ENCODE measurements at places on chromosomes 6 and 20. TPM values are rescaled to one million over a fixed set of nuclear protein-coding genes. Genes with fewer than 3 reads are reported as not detected.

The PROKR2 gene
- not detected for total RNA-seq

The HEY2 gene
- total RNA-seq = 8.2 TPM

The SCRT2 gene
- not detected for total RNA-seq

The OR14J1 gene
- not detected for total RNA-seq

The TTLL9 gene
- total RNA-seq = 0.98 TPM

The GPX5 gene
- not detected for total RNA-seq

The TMEM244 gene
- total RNA-seq = not detected

The RUNX2 gene
- 2.7 TPM for total RNA-seq

The SRSF12 gene
- total RNA-seq = 0.98 TPM

DNA sequence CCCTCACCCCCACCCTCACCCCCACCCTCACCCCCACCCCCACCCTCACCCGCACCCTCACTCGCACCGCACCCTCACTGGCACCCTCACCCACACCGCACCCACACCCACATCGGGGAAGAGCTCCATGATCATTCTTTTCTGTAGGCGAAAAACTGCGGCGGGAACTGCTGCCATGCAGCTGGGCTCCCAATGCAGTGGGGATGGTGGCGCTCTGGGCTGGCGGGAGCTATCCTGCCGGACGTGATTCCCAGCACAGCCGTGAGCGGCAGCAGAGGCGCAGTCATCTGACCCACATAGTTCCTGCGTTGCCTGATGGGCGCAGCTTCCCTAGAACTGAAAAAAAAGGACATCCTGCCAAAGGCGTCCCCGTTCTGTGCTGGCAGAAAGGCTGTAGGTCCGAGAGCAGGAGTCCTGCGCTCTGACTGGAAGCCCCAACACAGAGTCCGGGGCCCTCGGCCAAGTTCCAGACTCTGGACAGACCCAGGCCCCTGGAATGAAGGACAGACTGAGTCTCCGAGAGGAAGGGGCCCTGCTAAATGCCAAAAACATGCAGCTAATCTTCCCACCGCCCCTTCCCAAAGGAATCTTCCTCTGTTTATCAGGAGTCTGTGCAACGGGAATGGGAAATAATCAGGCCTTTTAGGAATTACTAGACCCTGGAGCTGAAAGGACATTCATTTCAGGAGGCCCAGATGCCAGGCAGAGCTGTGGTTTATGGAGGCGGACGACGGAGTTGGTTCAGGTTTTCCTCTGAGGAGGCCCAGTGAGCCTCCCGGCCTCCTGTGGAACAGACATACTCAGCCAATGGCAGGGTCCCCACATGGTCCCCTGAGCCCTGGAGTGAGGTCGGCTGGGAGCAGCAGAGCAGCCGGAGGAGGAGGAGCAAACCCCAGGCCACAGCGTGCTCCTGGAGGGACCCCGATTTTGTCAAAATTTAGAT lies 14.1 kb upstream of the TCFL5 start:
- no peak overlapping the region for H3K4me3 ChIP-seq
- peak; percentile 69 for DNase-seq
- H3K4me1 ChIP-seq = peaks cover 8% of the 10 kb centered on the region

DNA sequence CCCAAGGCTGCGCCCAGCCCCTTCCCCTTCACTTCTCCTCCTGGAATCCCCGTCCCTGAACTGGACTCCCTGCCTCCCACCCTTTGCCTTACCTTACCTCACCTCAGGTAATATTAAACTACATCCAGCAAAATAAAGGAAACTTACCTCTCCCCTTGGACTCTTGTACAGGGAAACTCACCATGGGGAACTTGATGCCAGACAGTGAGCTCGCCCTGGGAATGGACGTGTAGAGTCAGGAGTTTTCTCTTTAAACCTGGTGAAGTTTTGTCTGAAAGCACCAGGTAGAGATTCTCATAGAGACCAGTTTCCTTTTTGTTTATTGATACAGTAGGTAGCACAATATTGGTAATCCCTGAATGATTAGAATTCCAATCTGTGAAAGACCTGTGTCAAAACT lies 544 bp upstream of the HLA-C start:
- no peak for DNase-seq
- H3K27me3 ChIP-seq = no peaks in the 10 kb centered on the region
- H3K27ac ChIP-seq = peak overlapping the region; percentile 100
- no peaks in the 10 kb centered on the region for H3K4me1 ChIP-seq
- no peaks in the 10 kb centered on the region for H3K36me3 ChIP-seq

GRCh38 chr6:154292855-154293519 lies 63.6 kb downstream of the IPCEF1 start:
- H3K36me3 ChIP-seq = no peaks in the 10 kb centered on the region
- no peak for DNase-seq
- H3K27ac ChIP-seq = no peak overlapping the region
- H3K27me3 ChIP-seq = no peaks in the 10 kb centered on the region
- H3K4me1 ChIP-seq = no peaks in the 10 kb centered on the region
- no peak overlapping the region for H3K4me3 ChIP-seq

DNA sequence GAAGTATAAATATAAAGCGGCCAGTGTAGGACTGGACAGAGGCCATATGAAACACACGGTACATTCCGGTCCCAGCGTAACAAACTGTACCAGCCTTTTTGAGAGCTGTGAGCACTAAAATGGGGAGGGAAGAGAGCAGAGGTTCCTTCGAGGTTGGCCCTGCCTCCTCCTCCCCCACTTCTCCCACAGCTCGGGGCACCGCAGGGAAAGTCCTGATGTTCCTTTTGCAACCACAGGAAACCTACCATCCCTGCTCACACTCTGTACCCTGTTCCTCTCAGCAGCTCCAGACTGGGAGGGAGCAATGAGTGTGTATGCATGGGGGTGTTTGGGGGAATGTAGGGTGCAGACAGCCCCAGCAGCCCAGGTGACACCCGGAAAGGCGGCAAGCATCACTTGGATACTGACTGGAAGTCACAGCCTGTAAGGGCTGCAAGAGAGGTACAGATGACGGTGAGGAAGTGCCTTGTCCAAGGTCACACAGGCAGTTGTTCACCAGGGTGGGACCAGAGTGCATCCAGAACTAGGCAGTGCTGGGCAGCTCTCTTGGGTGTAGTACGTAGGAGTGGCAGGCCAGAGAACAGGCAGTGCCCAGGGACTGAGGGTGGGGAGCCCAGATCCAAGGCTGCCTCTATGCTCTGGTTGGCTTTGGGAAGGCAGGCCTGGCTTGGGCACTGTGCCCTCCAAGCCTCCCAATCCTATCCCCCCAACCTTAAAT lies 11.0 kb upstream of the ARMC12 start:
- peak overlapping the region; percentile 57 for H3K4me3 ChIP-seq
- no peaks in the 10 kb centered on the region for H3K27me3 ChIP-seq
- no peaks in the 10 kb centered on the region for H3K36me3 ChIP-seq

- H3K27ac ChIP-seq = no peak overlapping the region
- H3K36me3 ChIP-seq = no peaks in the 10 kb centered on the region
- H3K27me3 ChIP-seq = no peaks in the 10 kb centered on the region
- DNase-seq = no peak
- H3K4me1 ChIP-seq = no peaks in the 10 kb centered on the region
Measured at GRCh38 chr6:163226836-163227485, 187.6 kb upstream of the QKI start.

GRCh38 chr20:37323985-37324384 lies 22.0 kb upstream of the SRC start:
- no peaks in the 10 kb centered on the region for H3K36me3 ChIP-seq
- no peak overlapping the region for H3K4me3 ChIP-seq
- H3K27ac ChIP-seq = no peak overlapping the region
- no peak for DNase-seq

GRCh38 chr20:63176034-63176426 lies 39.9 kb downstream of the YTHDF1 start:
- H3K4me1 ChIP-seq = peaks cover 18% of the 10 kb centered on the region
- no peaks in the 10 kb centered on the region for H3K36me3 ChIP-seq
- H3K4me3 ChIP-seq = no peak overlapping the region
- peaks cover 99% of the 10 kb centered on the region for H3K27me3 ChIP-seq
- H3K27ac ChIP-seq = no peak overlapping the region

- no peak overlapping the region for H3K4me3 ChIP-seq
- no peak overlapping the region for H3K27ac ChIP-seq
Measured at GRCh38 chr6:52548353-52548713, 28.5 kb downstream of the TRAM2 start.

- H3K4me3 ChIP-seq = no peak overlapping the region
- H3K4me1 ChIP-seq = no peaks in the 10 kb centered on the region
- H3K27ac ChIP-seq = no peak overlapping the region
- no peaks in the 10 kb centered on the region for H3K27me3 ChIP-seq
Measured at GRCh38 chr6:93917216-93917615, 497.9 kb upstream of the EPHA7 start.

DNA sequence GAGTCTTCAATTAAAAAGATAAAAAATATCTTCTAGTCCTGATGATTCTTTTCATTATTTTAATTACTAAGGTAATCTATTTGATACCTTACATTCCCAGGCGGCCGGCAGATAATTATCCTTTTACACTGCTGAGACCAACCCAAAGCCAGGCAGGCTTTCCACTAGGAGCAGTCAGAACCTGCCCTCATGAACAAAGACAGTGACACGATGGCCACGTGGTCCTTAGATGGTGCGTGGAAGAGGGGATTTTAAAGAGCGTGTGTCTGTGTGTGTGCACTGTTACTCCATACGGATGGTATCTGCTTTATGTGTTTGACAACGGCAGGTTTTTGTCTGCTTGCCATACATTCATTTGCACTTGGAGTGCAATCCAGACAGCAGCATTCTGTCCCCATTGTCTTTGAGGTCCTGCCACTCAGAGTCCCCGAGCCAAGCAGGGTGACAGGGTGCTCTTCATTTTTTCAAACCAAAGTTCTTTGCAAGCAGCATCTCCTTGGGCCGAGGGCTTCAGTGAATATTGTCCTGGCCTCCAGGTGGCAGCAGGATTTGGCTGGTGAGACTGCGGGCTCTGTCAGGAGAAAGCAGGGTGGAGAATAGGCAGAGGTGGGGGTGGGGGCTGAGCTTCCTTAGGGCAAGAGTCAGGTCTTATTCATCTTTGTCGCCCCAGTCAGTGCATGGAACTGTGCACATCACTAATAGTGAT lies 260.5 kb downstream of the NRN1 start:
- H3K4me3 ChIP-seq = no peak overlapping the region
- no peaks in the 10 kb centered on the region for H3K27me3 ChIP-seq
- DNase-seq = no peak
- H3K36me3 ChIP-seq = no peaks in the 10 kb centered on the region
- no peaks in the 10 kb centered on the region for H3K4me1 ChIP-seq

DNA sequence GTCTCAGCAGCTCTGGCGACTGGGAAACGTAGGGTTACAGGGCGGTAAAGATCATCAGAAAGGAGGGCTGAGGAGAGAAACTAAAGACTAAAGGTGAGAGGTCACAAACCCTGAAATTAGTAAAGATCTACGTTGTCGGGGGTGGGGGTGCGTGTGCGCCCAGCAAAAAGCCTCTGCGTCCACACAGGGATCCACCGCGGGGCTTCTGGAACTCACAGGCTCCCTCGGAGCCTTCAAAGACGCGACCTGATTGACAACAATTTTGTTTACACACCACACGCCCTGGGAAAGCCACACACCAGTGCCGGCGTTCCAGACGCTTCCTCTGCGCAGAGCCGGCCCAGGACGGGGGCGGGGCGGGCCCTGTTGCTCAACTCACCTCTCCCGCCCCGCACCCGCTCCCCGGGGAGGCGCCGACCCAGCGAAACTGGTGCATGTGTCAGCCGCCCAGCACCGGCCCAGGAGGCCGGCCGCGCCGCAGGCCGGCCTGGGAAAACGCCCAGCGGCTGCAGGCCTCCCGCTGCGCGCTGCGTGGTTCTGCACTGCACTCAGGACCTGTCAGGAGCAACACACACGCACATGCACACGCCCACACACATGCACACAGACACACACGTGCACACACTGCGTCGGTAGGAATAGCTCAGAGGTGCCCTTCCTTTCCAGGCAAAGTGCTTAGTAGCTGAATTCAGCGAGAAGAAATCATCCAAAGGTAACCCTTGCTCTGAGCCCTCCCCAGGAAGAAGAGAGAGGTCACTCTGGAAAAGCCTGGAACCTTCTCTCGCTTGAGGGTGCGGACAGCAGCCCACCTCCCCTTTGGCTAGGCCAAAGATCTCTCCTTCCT lies 57.2 kb upstream of the ARID1B start:
- peaks cover 16% of the 10 kb centered on the region for H3K4me1 ChIP-seq
- DNase-seq = peak; percentile 96
- no peaks in the 10 kb centered on the region for H3K27me3 ChIP-seq
- peak overlapping the region; percentile 46 for H3K4me3 ChIP-seq
- peak overlapping the region; percentile 96 for H3K27ac ChIP-seq
- no peaks in the 10 kb centered on the region for H3K36me3 ChIP-seq

GRCh38 chr20:48054051-48054450 lies 268.8 kb upstream of the SULF2 start:
- no peak overlapping the region for H3K4me3 ChIP-seq
- no peaks in the 10 kb centered on the region for H3K36me3 ChIP-seq
- no peaks in the 10 kb centered on the region for H3K27me3 ChIP-seq
- H3K27ac ChIP-seq = no peak overlapping the region
- H3K4me1 ChIP-seq = no peaks in the 10 kb centered on the region

DNA sequence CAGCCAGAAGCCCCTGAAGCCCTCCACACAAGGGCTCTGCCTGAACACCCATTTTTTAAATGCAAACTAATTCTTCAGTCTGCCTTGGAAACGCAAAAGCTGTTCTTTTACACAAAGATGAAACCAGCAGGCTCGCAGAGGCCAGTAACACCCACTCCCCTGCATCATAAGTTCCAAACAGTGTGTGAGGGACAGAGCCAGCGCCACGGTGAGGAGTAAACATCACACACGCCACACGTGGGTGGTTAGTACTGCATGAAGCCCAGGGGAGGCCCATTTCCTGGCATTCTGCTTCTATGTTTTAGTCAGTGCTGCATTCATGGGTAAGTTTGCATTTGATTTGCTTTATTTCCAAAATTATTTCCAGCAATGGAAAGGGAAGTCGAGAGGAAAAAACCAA lies 217.7 kb upstream of the RIN2 start:
- no peak for DNase-seq
- H3K27me3 ChIP-seq = no peaks in the 10 kb centered on the region
- H3K4me1 ChIP-seq = no peaks in the 10 kb centered on the region
- H3K4me3 ChIP-seq = no peak overlapping the region
- no peaks in the 10 kb centered on the region for H3K36me3 ChIP-seq

GRCh38 chr6:11242711-11243110 lies 10.2 kb upstream of the NEDD9 start:
- no peak for DNase-seq
- H3K4me3 ChIP-seq = no peak overlapping the region
- no peaks in the 10 kb centered on the region for H3K27me3 ChIP-seq
- no peak overlapping the region for H3K27ac ChIP-seq
- H3K4me1 ChIP-seq = no peaks in the 10 kb centered on the region

DNA sequence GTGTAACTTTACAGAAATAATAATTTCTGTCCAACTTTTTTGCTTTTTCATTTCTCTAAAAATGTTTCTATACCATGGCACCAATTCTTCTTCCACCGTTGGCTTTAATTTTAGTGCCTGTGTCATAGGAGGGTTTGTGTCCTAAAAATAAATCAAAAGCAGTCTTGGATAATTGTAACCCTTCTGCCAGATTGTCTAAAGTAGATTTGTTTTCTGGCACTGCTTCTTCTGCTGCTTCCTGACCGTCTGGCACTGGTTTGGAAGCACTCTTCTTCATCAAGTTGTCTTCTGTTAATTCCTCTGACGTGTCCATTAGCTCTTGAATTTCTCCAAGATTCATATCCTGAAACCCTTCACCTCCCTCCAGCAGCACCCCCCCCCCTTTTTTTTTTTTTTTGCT lies 33.1 kb downstream of the SCAF8 start:
- no peaks in the 10 kb centered on the region for H3K4me1 ChIP-seq
- no peaks in the 10 kb centered on the region for H3K36me3 ChIP-seq
- no peak overlapping the region for H3K27ac ChIP-seq
- no peaks in the 10 kb centered on the region for H3K27me3 ChIP-seq
- no peak overlapping the region for H3K4me3 ChIP-seq

Measured in breast epithelium (tissue), 4 donors.